ENCODE measurements at places on chromosomes 5 and 9. TPM values are rescaled to one million over a fixed set of nuclear protein-coding genes. Genes with fewer than 3 reads are reported as not detected.

- no peak for DNase-seq
- H3K4me1 ChIP-seq = peaks cover 8% of the 10 kb centered on the region
- no peaks in the 10 kb centered on the region for H3K27me3 ChIP-seq
- H3K36me3 ChIP-seq = no peaks in the 10 kb centered on the region
- peak overlapping the region; percentile 11 for H3K4me3 ChIP-seq
Measured at GRCh38 chr9:76255781-76256455, 138.3 kb downstream of the RFK start.

GRCh38 chr5:127429928-127430327, 87.5 kb upstream of the PRRC1 start:
- no peak for DNase-seq
- no peaks in the 10 kb centered on the region for H3K4me1 ChIP-seq
- H3K27ac ChIP-seq = no peak overlapping the region
- H3K27me3 ChIP-seq = no peaks in the 10 kb centered on the region
- H3K4me3 ChIP-seq = no peak overlapping the region

The GHR gene
- 6.6 TPM for total RNA-seq

The GABRA6 gene
- not detected for total RNA-seq

- H3K27ac ChIP-seq = no peak overlapping the region
- no peak overlapping the region for H3K4me3 ChIP-seq
- no peaks in the 10 kb centered on the region for H3K4me1 ChIP-seq
- H3K36me3 ChIP-seq = no peaks in the 10 kb centered on the region
Measured at GRCh38 chr9:101093620-101094019, 65.1 kb downstream of the PLPPR1 start.

DNA sequence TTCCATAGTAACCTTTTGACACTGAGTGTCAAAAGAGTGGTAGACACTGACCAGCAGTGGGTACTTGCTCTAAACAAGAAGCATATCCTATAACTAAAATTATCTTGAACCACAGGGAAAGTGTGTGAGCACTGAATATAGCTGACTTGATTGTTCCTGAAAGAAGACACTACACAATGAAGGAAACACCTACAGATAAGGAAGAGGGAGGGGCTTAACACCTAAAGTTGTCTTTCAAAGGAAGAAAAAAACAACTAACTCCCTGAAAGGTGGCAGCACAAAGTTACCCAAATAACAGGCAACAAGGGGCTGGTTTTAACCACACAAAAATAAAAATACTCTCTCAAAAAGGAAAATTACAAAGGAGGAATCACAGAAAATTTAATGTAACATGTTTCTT, 6.6 kb downstream of the ELAVL2 start:
- H3K4me3 ChIP-seq = no peak overlapping the region
- peaks cover 53% of the 10 kb centered on the region for H3K27me3 ChIP-seq
- DNase-seq = no peak
- peaks cover 7% of the 10 kb centered on the region for H3K4me1 ChIP-seq
- no peak overlapping the region for H3K27ac ChIP-seq
- no peaks in the 10 kb centered on the region for H3K36me3 ChIP-seq

DNA sequence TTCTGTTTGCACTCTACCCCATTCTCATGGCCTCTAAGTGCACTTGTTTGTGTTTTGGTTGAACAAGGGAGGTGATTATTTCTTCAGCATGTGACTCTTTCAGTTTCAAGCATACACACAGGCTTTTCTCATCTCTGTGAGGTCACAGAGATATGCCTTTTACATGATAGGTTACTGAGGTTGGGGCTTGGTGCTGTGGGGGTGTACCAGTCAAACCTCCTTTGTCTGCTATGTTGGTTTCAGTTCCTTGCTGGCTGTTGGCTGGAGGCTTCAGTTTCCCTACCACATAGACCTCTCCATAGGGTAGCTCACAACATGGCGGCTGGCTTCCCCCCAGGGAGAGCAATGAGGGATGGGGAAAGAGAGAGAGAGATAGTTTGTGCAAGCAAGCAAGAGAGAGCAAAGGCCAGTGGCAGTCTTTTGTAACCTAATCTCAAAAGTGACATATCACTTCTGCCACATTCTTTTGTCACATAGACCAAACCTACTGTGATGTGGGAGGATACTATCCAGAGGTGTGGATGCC, 96.7 kb upstream of the SEMA6A start:
- no peak overlapping the region for H3K4me3 ChIP-seq
- no peak overlapping the region for H3K27ac ChIP-seq
- no peaks in the 10 kb centered on the region for H3K27me3 ChIP-seq
- DNase-seq = no peak
- no peaks in the 10 kb centered on the region for H3K36me3 ChIP-seq

GRCh38 chr9:806285-807156, 35.0 kb upstream of the DMRT1 start:
- H3K27me3 ChIP-seq = no peaks in the 10 kb centered on the region
- no peak for DNase-seq
- no peaks in the 10 kb centered on the region for H3K4me1 ChIP-seq
- H3K27ac ChIP-seq = no peak overlapping the region
- H3K36me3 ChIP-seq = no peaks in the 10 kb centered on the region

DNA sequence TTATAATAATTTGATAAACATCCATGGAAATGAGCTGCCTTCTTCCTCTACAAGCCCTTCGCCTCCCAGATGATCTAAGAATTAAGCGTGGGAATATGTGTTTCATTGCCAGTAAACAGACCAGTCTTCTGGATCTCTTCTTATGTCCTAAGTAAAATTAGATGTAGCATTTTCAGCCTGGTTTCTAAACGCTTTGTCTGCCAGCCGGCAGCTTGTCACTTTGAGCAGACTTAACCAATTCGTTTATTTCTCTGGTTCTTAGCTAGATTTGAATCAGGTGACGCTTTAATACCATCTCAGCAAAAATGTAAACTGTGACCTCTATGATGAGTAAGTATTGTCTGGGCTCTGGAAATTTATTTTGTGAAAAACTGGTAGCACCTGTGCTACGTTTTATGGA, 380.6 kb upstream of the NUDT12 start:
- no peaks in the 10 kb centered on the region for H3K4me1 ChIP-seq
- DNase-seq = no peak
- no peaks in the 10 kb centered on the region for H3K36me3 ChIP-seq
- H3K4me3 ChIP-seq = no peak overlapping the region

GRCh38 chr5:77186652-77187370, 23.7 kb upstream of the PDE8B start:
- H3K4me1 ChIP-seq = no peaks in the 10 kb centered on the region
- H3K4me3 ChIP-seq = no peak overlapping the region
- H3K27me3 ChIP-seq = peaks cover 5% of the 10 kb centered on the region
- no peaks in the 10 kb centered on the region for H3K36me3 ChIP-seq
- DNase-seq = no peak

DNA sequence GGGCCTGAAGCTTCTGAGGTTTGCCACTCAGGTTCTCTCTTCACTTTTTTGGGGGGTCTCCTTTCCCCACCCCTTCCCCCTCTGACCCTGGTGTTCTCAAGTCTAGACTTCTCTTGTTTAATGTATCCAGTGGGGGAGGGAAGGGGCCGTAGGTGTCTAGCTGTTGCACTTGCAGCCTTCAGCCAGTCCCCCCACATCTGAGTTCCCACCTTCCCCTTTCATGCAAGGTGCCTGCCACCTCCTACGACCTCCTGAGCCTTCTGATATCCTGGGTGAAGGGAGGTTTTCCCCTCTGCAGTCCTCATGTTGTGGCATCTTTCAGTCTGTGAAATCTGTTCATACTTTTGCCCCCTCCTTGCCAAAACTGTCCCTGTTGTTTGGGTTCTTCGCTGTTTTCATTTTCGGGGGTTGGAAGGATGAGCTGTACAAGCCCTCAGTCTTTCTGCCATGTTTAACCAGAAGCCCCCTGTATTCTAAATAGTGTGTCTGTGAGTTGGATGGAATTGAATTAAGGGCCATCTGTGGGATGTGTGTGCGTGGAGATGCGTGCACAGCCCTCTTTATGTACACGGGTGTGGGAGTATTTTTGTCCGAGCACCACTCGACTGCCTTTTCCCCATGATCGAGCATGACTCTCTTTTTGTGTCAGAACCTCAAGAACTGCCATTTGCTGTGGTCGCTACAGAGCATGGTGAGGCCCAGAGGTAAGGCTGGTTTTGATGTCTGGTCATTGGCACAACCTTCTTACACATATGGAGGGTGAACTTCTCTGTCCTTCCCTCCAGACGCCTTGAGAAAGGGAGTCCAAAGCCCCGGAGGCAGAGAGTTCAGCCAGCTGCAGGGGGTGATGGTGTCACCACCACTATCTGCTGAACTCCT, 23.6 kb downstream of the PRRC2B start:
- H3K4me1 ChIP-seq = peaks cover 60% of the 10 kb centered on the region
- peak overlapping the region; percentile 42 for H3K27ac ChIP-seq

DNA sequence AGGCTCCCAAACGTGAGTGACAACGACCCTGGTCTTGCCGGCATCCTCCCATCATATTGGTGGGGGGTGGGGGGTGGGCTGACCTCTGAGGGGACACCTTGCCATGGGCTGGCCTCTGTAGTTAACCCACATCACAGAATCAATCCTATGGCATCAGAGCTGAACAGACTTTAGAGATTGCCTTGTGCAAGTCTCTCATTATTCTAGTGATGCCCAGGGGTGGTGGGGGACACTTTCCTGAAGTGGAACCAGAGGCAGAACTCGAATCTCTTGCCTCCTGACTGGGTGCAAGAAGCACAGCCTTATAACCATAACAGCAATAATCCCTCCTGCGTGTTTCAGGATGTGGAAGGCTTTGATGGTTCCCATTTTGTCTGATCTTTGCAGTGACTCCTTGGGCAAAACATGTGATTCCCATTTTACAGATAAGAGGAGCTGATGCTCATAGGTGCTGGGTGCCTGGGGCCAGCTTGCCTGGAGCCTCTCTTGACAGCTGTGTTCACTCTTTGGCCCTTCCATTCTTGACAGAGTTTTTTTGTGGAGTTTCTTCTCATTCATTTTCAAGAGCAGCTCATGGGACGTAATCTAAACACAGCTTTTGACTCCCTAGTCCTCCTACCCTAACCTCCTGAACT, 18.6 kb upstream of the PITX1 start:
- no peak overlapping the region for H3K27ac ChIP-seq
- H3K27me3 ChIP-seq = peaks cover 63% of the 10 kb centered on the region
- no peaks in the 10 kb centered on the region for H3K4me1 ChIP-seq

The ACO1 gene
- total RNA-seq = 32.9 TPM

GRCh38 chr5:107937204-107937603, 266.5 kb upstream of the EFNA5 start:
- no peaks in the 10 kb centered on the region for H3K4me1 ChIP-seq
- H3K4me3 ChIP-seq = no peak overlapping the region

- H3K4me1 ChIP-seq = no peaks in the 10 kb centered on the region
- no peak overlapping the region for H3K4me3 ChIP-seq
- no peaks in the 10 kb centered on the region for H3K36me3 ChIP-seq
- H3K27ac ChIP-seq = no peak overlapping the region
- no peak for DNase-seq
Measured at GRCh38 chr9:88722753-88723152, 187.8 kb downstream of the NXNL2 start.

- H3K4me3 ChIP-seq = no peak overlapping the region
- no peak overlapping the region for H3K27ac ChIP-seq
- H3K36me3 ChIP-seq = no peaks in the 10 kb centered on the region
- no peak for DNase-seq
- peaks cover 13% of the 10 kb centered on the region for H3K4me1 ChIP-seq
- no peaks in the 10 kb centered on the region for H3K27me3 ChIP-seq
Measured at GRCh38 chr9:73137286-73137899, 14.3 kb upstream of the ANXA1 start.

DNA sequence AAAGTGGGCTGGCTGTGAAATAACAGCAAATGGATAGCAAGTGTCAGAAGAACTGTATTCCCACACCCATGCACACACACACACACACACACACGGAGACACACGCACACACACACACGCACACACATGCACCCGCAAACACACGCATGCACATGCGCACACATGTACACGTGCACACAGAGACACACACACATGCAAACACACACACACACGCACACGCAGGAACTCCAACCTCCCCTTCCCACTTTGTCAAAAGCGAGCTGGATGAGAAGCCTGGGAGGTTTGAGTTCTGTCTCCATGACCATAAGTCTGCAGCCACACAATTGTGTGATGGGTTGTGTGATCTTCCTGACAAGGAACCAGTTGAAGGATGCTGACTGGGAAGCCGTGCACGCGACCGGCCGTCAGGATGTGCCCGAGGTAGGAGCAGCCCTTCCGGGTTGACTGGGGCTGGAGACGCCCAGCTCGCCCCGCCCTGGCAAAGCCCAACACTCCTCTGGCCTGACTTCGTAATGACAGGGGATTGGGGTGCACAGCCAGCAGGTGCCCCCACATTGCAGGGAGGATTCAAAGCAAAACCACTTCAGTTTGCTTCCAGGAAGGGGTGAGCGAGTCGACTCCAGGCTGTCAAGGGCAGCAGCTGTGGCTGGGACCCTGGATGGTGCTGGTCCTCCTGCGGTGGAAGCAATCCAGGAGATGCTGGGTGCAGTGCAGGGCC, 29.3 kb upstream of the NKD2 start:
- no peak overlapping the region for H3K27ac ChIP-seq
- H3K4me1 ChIP-seq = peaks cover 3% of the 10 kb centered on the region
- H3K27me3 ChIP-seq = no peaks in the 10 kb centered on the region
- H3K36me3 ChIP-seq = no peaks in the 10 kb centered on the region

The IFNB1 gene
- not detected for total RNA-seq

The HACD4 gene
- 10.6 TPM for total RNA-seq

The ROR2 gene
- 5.5 TPM for total RNA-seq

The ABCA1 gene
- total RNA-seq = 49.0 TPM

- no peak overlapping the region for H3K27ac ChIP-seq
- no peak overlapping the region for H3K4me3 ChIP-seq
- no peaks in the 10 kb centered on the region for H3K4me1 ChIP-seq
- H3K27me3 ChIP-seq = no peaks in the 10 kb centered on the region
- H3K36me3 ChIP-seq = no peaks in the 10 kb centered on the region
Measured at GRCh38 chr5:174910245-174910737, 185.9 kb downstream of the MSX2 start.

- H3K4me1 ChIP-seq = no peaks in the 10 kb centered on the region
- DNase-seq = no peak
- no peak overlapping the region for H3K27ac ChIP-seq
- no peaks in the 10 kb centered on the region for H3K36me3 ChIP-seq
- H3K27me3 ChIP-seq = no peaks in the 10 kb centered on the region
Measured at GRCh38 chr5:2621631-2622030, 129.8 kb downstream of the IRX2 start.

The GFRA3 gene
- total RNA-seq = 0.90 TPM

GRCh38 chr5:93821891-93822415, 80.6 kb upstream of the POU5F2 start:
- H3K4me3 ChIP-seq = no peak overlapping the region
- H3K27me3 ChIP-seq = no peaks in the 10 kb centered on the region
- no peak for DNase-seq
- H3K27ac ChIP-seq = no peak overlapping the region

- no peak overlapping the region for H3K4me3 ChIP-seq
- H3K27me3 ChIP-seq = no peaks in the 10 kb centered on the region
- H3K27ac ChIP-seq = no peak overlapping the region
- DNase-seq = no peak
Measured at GRCh38 chr9:70035691-70036090, 8.0 kb upstream of the MAMDC2 start.

DNA sequence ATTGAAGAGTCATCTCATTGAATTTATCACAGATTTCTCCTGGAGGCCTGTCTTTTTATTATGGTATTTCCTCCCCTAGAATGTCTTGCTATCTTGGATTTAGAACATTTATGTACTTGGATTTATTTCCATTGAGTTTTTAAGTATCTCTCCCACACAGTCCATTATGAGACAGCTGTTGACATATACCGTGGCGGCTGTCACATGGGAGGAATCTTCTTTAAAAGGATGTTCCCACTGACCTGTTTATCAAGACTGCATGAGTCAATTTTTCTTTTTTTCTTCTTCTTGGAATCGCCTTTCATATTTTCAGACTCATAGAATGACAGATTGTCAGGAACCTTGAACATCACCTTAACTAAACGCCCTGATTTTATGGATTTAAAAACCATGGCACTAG, 2.9 kb upstream of the CAVIN4 start:
- H3K27me3 ChIP-seq = no peaks in the 10 kb centered on the region
- no peak for DNase-seq
- no peak overlapping the region for H3K27ac ChIP-seq
- no peaks in the 10 kb centered on the region for H3K36me3 ChIP-seq
- H3K4me1 ChIP-seq = no peaks in the 10 kb centered on the region

Measured in upper lobe of right lung (tissue), 1 donor.